ENCODE measurements at places on chromosomes 4 and X. TPM values are rescaled to one million over a fixed set of nuclear protein-coding genes. Genes with fewer than 3 reads are reported as not detected.
A peak's percentile ranks its signal among the peaks of the same experiment; 100 is the strongest.

- DNase-seq: no peak
Measured at GRCh38 chr4:153987291-153987690, 198.4 kb upstream of the SFRP2 start.

DNA sequence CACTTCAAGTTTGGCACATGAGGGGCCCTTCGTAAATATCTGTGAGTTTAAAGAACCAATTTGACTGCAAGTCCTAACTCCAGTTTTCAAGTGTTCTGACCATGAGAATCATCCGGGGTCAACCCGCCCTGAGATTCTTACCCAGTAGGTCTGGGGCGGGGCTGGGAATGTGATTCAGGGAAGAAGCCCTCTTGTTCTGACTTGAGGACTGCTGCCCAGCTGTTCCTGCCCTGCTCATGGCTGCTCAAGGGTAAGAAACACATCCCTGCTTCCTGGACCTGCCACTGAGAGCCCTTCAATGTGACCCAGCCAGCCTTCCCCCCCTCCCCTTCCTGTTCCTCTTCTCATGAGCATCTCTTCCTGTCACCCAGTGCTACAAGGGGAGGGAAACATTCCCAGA is 92.7 kb upstream of the PGRMC2 start:
- no peak for DNase-seq

GRCh38 chrX:68999356-68999755 is 165.9 kb downstream of the PJA1 start:
- no peak for DNase-seq

DNA sequence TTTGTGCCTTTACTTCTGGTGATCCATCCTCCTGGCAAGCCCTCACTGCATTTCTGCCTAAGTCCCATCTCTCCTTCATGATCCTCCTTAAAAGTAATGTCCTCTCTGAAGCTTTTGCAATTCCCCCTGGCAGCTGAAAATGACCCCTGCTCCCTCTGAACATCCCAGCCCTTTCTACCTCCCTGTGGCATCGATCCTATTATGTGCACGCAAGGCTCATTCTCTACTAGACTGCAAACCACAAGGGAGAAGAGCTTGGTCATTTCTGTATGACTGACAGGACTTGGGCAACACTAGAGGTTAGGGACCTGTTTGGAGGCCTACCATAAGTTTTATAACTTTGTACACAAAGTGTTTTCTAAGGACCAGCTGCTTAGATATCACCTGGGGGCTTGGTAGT is 50.8 kb upstream of the RAP2C start:
- DNase-seq: no peak

- DNase-seq: no peak
Measured at GRCh38 chr4:162675661-162676060, 491.0 kb downstream of the NAF1 start.

GRCh38 chr4:24968992-24969391 is 56.1 kb upstream of the CCDC149 start:
- no peak for DNase-seq

DNA sequence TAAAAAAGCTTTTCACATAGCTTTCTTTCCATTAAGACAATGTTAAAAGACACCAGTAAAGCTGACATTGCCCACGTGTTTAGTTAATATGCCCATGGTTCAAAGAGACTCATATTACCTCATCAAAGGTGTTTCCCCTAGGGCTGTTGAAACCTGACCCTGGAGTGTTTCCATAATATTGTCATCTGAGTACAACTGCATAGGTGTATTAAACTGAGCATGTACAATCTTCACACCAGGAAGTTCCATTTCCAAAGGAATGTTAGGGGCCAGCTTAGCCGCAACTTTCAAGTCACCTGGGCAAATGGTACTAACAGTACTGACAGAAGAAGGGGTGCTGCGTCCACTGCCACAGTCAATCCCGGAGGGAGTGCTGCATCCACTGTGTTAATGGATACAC is 27.1 kb downstream of the PDLIM3 start:
- peak; percentile 61 for DNase-seq

GRCh38 chrX:10619425-10620046 is 849 bp downstream of the MID1 start:
- no peak for DNase-seq

- DNase-seq: peak; percentile 7
Measured at GRCh38 chrX:29617276-29617675, 598.1 kb upstream of the MAGEB2 start.

- DNase-seq: no peak
Measured at GRCh38 chr4:182018691-182019090, 224.5 kb upstream of the TENM3 start.

GRCh38 chr4:47104986-47105385 is 73.6 kb downstream of the GABRB1 start:
- no peak for DNase-seq

GRCh38 chr4:3845094-3845743 is 79.0 kb downstream of the ADRA2C start:
- DNase-seq: no peak

DNA sequence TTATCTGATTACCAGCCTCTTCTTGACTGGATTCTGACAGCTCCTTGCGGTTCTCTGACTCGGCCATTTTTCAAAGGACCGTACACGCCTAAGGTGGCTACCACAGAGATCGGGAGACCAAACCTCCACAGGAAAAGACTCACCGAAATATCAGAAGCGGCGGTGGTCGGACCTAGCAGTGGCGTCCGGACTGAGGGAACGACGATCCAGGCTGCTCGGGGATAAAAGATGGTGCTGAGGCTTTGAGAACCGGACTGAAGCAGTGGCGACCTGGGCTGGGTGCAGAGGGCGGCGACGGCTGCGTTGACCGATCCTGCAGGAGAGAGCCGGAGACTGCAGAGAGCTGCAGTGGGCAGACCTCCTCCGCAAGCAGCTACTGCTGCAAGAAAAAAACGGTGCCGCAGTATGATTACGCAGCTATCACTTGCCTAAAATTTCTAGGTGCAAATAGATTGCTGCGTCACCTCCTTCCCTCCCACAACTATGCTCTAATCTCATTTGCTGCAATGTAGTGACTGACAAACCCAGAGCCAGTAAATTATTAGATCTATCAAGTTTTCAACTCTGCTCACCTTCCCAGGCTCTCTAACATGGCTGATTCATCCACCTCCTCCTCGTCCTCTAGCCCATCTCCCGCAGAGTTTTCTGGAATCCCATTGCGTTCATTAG is at the start of gene NAP1L2:
NAP1L2 (minus strand) TSS at position 426 of the 669 bp plus-strand sequence; CDS start at position 67, 359 bp downstream.
- no peak for DNase-seq

DNA sequence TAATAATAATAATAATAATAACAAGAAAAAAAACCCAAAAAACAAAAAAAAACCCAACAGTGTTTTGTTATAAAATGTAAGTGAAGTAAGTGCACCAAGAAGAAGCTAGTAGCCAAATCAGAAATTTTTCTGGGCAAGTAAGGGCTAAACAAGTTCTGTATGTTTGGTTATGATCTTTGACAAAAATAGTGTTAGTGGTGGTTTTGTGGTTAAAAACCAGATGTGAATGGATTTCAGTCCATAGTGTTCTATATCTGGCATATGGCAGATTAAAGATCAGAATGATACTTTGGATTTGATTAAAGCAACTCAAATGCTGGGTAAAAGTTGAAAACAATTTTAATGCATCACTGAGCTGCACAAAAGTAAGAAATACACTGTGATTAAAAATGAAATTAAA is 116.5 kb upstream of the NDST4 start:
- no peak for DNase-seq

DNA sequence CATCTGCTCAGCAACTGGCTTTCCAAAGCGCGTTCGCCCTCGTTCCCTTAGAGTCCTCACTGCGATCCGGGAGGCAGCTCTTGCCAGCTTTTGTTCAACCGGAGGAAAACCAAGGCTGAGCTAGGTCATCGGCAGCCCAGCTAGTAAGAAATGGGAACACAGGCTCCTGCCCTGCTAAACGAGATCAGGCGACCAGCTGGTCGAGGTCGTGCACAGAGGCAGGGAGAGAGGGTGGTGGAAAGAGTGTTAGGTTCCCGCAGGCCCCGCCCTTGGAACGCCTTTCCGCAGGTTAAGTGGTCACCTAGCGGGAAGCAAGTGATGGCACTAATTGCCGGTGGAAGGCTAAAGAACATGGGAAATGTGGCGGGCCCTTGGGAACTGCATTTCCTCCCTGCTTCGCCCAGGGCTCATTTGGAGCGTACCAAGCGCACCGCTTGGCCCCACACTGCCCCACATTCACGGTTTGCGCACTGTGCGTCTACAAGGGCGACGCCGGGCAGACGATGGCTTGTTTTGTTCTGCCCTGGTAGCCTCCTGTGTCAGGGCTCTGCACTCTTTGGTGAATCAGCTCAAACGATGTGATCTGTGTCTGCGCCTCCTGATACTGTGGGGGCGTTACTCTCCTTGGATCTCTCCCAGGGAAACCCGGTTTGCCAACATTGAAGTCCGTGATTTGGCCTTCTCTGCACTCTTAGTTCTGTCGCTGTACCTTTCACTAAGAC is 7.2 kb upstream of the PRDM8 start:
- DNase-seq: no peak

DNA sequence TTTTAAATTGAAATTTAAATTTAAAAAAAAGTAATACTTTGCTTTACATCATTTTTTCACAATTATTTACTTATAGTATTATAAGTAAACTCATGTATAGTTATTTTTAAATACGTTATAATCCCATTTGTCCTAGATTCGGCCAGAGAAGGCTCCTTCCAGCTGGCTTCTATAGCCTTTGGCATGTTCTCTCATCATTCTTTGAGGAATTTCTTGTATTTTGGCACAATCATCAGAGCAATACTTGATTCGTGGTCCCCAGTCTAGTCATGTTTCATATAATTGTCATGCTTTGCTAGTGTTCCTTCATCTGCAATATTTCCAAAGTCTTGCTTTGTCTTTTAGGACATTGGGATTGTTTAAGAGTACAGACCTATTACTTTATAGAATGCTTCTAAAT is 1037.9 kb upstream of the AGA start:
- no peak for DNase-seq

DNA sequence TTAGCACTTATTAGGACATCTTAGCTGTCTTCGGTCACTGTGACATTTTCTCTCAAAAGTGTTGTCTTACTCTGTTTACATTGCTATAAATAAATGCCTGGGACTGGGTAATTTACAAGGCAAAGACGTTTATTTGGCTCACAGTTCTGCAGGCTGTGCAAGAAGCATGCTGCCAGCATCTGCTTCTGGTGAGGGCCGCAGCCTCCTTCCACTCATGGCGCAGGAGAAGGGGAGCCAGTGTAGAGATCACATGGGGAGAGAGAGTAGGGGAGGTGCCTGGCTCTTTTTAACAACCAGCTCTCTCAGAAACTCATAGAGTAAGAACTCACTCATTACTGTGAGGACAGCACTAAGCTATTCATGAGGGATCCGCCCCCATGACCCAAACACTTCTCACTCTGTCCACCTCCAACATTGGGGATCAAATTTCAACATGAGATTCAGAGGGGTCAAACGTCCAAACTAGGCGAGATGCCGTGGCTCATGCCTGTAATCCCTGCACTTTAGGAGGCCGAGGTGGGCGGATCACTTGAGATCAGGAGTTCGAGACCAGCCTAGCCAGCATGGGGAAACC is 43.5 kb upstream of the HERC6 start:
- no peak for DNase-seq

DNA sequence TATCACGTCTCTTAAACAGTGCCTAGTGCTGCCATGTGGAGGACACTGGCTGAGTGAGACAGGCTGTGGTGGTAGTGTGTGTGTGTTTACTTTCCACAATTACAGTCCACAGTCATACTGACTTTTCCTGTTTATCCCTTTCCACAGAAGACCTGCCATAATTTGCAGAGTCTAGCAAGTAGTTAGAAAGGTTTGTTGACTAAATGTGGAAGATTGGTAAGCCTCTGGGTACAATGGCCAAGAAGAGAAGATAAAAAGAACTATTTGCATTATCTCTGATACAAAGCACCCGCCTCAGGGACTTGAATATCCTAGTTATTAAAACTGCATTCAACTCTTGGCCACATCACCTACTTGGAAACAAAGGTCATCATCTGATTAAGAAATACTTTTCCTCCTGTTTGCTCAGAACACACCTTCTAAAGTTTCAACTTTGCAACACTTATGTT is 89.1 kb downstream of the FAM13A start:
- no peak for DNase-seq

GRCh38 chr4:149702414-149703293 is 113.0 kb downstream of the IQCM start:
- DNase-seq: no peak

DNA sequence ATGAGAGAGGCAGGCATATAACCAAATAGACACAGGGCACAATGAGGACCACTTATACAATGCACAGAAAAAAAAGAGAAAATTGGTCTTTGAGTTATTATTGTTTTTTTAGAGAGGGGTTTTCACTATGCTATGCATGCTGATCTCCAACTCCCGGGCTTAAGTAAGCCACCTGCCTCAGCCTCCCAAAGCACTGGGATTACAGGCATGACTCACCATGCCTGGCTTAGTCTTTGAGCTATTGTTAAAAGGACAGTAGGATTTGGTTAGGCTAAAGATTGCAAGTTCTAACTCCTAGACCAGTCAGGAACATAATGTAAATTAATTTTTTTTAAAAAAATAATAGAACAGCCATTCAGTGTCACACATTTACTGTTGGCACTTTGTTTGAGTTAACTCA is 340.1 kb downstream of the GPAT3 start:
- no peak for DNase-seq

The BRS3 gene
- total RNA-seq: not detected

The TXK gene
- 2.0 TPM for total RNA-seq

The MED14 gene
- total RNA-seq: 21.5 TPM

The MGAT4D gene
- not detected for total RNA-seq

The MBNL3 gene
- 6.3 TPM for total RNA-seq

The ADH1A gene
- total RNA-seq: not detected

The VCX gene
- total RNA-seq: not detected

The DDX53 gene
- total RNA-seq: not detected

The UGT2B15 gene
- not detected for total RNA-seq

The NALF2 gene
- total RNA-seq: 1.0 TPM

The PLP2 gene
- 132 TPM for total RNA-seq

The DMRTC1B gene
- not detected for total RNA-seq

The CLCN4 gene
- 1.2 TPM for total RNA-seq

The NDP gene
- not detected for total RNA-seq

The PAGE2 gene
- not detected for total RNA-seq

The GPM6B gene
- total RNA-seq: 1.5 TPM

All from epithelial cell of proximal tubule (primary cell).